ENCODE measurements at places on chromosomes 5 and 9.

- no peak for DNase-seq
Measured at GRCh38 chr5:117417501-117417900, 842.9 kb upstream of the SEMA6A start.

DNA sequence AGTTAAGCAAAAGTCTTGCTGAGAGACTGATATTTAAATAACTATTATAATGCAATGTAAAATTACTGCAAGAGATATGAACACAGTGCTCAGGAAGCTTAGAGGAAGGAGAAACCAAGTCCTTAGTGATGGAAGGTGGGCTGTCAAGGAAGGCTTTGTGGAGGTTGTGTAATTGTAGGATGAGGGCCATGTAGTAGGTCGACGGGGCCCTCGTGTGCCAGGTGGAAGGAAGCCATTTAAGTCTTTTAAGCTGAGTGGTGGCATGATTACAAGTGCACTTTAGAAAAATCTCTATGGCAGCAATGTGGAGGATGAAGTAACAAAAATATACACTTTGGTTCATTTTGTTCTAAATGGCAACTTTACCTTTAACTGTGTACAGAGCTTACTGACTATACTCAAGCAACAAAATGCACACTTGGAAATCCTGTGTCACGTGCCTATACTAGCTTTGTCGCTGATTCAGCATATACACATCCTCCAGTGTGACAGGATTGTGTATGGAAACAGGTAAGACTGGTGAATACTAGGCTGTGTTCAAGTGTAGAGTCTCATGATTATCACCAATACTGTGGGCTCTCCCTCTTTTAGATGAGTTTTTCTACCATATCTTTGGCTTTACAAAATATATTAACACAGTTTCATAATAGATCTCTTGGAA lies 78.6 kb downstream of the TMC1 start:
- no peak for DNase-seq

- DNase-seq: no peak
Measured at GRCh38 chr5:60020457-60020856, 126.9 kb upstream of the PDE4D start.

DNA sequence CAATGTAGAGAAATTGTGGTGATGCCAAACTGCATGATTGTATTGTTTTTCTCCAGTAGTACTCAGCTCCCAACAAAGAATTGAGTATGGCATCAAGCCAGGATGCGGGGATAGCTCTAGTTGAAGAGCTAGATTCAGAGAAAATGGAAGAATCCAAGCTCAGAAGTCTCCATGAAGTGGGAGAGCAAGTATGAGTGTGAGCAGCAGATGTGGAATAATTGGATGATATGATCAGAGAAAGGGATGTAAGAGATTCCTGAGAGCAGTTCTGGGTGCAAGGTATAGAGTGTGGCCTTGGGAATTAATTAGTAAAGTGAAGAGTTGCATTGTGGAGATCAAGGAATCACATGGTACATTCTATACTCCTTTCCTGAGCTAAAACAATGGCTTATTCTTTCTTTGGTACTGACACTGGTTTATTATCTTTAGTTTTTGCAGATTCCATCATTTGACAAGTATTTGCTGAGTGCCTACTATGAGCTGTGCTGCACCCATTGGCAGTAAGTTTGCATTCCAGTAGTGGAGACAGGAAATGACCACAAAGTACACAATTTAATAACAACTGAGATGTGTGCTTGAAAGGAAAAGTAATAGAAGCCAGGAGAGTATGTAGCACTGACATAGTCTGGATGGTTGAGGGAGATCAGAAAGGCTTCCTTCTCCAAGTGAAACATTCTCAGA lies 177.1 kb downstream of the CPLANE1 start:
- no peak for DNase-seq

- DNase-seq: no peak
Measured at GRCh38 chr9:127450243-127450760, 904 bp downstream of the RPL12 start.

DNA sequence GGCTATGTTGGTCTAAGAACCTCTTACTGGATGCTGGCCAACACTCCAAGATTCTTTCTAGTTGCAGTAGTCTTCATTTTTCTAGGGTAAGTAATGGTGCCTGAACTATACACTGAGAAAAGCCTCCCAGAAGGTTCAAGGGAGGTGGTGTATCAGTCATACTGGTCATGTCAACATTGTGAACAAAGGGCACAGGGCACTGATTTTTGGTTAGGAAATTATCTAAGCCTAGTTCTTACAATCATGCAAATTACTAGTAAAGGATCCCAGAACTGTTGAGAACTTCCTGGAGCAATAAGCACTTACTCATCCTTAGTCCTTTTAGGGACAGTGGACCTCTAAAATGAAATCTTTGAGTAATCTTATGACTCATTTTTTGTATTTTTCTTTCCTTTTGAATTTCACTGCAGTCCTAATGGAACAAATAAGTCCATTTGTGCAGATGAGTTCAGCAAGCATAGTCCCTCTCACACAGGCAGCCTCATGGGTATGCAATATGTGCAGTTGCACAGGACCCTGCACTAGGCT lies 21.1 kb upstream of the CDC42SE2 start:
- no peak for DNase-seq

DNA sequence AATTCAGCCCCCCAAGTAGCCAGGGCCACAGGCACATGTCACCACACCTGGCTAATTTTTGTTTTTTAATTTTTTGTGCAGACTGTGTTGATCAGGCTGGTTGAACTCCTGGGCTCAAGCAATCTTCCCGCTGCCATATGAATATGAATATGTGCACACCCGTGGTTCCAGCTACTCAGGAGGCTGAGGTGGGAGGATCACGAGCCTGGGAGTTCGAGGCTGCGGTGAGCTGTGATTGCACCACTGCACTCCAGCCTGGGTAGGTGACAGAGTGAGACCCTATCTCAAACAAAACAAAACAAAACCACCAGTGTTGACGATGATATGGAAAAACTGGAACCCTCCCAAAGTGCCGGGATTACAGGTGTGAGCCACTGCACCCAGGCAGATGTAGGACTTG lies 32.0 kb downstream of the EHMT1 start:
- DNase-seq: no peak

DNA sequence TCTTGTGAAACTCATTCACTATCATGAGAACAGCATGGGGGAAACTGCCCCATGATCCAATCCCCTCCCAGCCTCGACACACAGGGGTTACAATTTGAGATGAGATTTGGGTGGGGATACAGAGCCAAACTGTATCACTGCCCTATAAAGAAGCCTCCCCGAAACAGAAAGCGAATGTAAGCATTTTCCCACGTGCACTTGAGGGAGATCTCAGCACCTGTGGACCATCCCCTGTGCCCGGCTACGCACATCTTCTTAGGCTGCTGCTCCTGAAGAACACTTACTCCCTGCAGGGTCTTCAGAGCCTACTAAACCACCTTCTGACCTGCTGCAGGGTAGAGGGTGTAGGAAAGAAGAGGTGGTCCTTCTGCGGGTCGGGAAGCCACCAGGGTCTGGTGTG lies 410.2 kb upstream of the IRX2 start:
- no peak for DNase-seq

DNA sequence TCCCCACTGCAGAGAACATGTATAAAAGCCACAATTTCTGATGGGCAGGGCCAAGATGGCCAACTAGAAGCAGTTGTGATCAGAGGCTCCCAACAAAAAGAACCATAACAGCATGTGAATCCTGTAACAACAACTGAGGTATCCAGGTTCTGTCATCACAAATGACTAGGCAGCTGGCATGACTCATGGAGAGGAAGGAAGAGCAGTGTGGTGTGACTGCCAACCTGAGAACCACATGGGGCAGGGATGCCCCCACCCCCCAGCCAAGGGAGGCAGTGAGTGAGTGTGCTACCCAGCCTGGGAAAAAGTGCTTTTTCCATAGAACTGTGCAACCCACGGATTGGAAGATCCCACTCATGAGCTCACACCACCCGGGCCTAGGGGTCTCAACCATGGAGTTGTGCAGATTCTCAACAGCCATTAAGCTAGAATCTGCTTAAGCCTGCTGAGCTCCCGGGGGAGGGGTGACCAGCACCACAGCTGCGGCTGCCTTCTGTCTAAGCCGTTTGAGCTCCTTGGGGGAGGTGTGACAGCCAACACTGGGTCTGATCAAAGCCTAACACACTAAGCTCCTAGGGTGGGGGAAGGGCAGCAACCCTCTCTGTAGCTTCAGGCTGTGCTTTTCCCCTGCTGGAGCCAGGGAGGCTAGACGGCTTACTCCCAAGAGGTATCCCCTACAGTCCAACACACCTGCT lies 80.1 kb upstream of the DMAC1 start:
- no peak for DNase-seq

- no peak for DNase-seq
Measured at GRCh38 chr9:91494751-91495150, 71.1 kb upstream of the NFIL3 start.

GRCh38 chr5:53616939-53617549 lies 56.6 kb downstream of the NDUFS4 start:
- no peak for DNase-seq

- no peak for DNase-seq
Measured at GRCh38 chr9:1025131-1025530, 25.0 kb upstream of the DMRT2 start.

- no peak for DNase-seq
Measured at GRCh38 chr9:87859786-87860185, 22.9 kb upstream of the SPATA31E1 start.

DNA sequence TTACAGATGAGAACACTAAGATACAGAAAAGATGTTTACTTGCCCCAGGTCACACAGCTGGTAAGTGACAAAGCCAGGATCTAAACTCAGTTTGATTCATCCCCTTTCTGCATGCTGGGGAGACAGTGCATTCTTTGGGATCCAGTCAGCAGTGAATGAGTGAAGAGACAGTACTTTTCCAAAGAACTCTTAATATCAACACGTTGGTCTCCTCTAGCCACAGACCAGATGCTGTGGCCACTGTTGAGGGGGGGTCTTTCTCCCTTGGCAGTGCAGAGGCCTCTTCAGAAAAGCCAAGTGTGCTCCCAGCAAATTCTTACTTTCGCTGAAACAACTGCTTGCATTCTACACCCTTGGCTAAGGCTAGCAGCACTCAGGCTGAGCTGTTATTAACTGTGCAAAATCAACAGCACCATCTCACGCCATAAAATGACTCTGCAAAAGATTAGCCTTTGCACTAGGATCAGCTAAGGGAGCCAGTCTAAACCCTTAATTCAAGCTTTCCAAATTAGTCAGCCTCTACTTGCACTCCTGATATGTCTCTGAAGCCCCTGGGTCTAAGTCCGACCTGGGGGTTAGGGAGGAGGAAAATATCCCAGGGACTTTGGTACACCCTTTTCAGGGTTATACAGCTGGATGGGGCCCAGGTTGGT lies 4.8 kb upstream of the TMEM171 start:
- DNase-seq: no peak

DNA sequence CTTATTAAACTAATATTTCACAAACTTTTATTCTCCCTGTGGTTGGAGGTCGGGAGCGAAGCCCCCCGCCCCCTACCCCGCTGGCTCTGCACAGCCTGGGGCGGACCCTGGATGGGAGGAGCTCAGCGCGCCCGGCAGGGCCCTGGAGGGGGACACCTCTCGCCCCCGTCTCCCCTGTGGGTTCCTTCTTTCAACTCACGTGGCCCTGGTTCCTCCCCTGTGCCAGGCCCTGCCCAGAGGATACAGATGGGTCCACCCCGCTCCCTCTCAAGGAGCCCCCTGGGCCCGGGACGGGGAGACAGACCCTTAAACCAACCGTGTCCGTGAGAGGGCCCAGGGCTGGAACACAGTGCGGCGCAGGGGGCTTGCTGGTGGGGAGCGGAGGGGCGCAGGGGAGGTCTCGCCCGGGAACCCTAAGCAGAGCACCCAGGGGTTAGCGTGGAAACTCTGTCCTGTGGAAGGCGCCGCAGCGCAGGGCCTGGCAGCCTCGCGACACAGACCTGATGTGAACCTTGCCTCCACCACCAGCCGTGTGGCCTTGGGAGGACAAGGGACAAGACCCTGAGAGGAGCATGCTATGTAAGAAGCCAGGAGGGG lies 103.7 kb upstream of the MVB12B start:
- no peak for DNase-seq

- no peak for DNase-seq
Measured at GRCh38 chr5:72282878-72283277, 37.2 kb downstream of the MRPS27 start.

DNA sequence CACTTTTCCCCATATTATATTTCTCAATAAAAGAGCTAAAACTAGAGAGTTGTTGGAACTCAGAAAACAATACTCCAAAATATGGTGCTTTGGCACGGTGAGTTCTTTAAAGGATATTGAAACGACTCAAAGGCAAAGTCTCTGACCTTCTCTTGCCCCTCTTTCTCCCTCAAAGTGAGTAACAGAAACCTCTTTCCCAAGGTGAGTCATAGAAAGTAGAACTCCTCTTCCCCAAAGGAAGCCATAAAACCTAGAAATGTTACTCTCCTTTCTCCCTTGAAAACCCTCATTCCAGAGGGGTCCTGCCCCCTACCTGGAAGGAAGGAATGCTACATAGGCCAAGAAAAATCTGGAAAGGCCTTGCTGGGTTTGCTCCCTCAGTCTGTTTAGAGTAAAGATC lies 47.5 kb downstream of the RAPGEF6 start:
- DNase-seq: no peak

DNA sequence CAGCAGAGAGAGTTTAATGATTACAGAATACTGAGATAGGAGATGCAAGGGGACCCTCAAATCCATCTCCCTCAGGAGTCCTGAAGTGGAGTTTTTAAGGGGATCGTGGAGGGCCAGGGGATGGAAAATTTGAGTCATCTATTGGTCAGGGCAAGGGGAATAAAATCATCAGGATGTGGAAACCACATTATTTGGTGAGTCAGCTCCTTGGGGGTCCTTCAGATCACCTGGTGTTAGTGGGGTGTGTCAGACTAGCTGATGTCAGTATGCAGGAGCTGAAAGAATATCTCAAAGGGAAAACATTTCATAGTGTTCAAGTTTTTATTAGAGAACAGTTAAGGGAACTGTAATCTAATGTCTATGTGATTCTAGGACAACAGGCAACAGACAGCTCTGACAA lies 183.0 kb upstream of the FTMT start:
- no peak for DNase-seq
